ENCODE measurements at places on chromosomes 16 and 17.

DNA sequence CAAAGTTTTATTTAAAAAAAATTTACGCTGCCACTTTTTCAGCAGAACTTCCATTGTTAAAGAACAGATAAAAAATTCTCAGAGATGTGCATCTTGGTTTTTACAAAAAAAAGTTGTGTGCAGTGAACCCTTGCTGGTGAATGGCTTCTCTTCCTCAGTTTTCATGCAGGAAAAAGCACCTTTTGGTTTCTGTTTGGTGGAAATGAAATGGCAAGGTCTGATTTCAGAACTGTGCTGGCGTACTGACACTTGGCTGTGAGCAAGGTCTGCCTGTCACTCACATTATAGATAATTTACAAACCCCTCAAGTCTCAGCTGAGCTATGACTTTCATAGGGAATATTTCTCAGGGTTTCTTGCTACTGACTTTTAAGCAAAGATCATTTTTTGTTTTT is 5.7 kb upstream of the SALL1 start:
- DNase-seq, result no peak

DNA sequence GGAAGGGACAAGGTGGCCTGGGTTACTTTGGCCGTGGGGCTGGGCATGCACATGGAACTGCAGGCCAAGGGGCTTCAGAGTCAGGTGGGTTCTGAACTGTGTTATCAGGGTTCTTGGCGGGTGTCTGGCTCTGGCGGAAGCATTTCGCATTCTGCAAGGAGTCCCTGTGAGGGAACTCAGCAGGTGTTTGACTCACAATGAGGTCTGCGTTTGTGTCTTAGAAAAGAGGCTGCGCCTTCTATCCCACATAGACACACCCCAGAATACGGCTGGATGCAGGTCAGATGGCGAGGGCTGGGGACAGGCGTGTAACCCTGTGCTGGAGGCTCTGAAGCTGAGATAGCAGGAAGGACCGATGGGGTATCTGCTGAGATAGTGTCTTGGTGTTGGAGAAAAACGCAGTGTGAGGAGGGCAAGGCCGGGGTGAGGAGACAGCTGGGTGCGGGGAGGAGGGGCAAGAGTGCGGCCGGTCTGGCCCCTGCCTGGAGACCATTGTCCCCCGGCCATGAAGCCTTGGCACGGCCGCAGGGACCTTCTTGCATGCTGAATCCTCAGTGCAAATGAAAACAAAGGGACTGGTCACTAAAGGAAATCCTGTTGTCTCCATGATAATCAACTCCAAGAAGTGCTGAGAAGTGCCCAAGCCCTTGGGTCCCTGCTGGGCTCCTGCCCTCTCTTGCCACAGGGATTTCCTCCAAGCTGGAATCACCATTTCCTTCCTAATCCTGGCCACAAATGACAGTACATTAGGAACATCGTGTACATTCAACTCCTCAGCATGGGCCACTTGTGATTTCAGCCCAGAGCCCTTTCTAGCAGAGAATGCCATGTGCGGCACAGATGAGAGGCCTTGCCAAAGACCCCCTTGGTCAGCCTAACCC is 22.8 kb upstream of the MTSS2 start:
- no peak for DNase-seq

DNA sequence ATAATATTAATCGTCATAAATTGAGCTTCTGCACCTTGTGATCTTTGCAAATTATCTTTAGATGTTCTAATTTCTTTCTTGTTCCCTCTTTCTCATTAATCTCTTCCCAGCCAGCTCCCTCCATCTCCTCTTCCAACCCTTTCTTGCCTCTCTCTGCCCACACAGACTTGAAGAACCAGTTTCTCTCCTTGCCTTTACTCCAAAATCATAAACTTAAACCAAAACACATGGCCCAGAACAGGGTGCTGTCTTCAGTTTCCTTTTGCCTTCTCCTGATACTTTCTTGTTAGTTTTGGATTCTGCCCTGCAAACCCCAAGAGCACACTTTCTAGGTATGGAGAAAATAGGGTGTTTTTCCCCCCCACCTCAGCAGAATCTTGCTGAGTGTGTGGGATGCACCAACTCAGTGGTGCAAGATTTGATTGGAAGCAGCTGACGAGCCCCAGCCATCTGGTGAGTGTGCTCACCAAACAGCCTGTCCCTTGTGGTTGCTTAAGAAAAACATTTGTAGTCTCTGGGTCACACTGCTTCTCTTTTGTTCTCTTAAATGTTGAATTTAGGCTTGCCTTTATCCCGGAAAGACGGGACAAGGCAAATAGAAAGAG is 175.8 kb upstream of the MAF start:
- DNase-seq, result no peak

- no peak for DNase-seq
Measured at GRCh38 chr16:1338119-1338730, 4.8 kb downstream of the BAIAP3 start.

DNA sequence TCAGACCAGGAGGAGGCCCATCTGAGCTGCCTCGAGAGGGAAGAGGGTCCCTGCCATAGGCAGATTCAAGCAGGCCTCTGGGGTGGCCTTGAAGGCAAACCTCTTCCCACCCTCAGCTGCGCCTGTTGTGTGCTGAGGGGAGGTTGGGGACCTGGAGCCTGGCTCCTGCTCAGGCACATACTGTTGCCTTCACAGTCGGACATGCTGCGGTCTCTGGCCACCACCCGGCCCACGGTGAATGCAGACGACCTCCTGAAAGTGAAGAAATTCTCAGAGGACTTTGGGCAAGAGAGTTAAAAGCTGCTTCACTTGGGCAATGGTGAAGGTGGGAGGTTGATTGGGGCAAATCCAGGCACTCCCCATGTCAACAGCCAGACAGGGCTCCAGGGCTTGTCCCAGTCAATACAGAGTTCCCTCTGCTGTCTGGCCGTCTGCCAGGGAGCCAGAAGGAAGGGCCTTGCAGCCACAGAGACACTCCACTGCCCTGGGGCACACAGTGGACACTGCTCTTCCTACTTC is 6.3 kb downstream of the PDF start:
- no peak for DNase-seq

Data from stimulated activated CD4-positive, alpha-beta T cell treated with anti-CD3 and anti-CD28 coated beads, Interleukin-4, amount 100 ng/mL, for 48 hours (primary cell).